ENCODE measurements at places on chromosomes 6 and 20.

DNA sequence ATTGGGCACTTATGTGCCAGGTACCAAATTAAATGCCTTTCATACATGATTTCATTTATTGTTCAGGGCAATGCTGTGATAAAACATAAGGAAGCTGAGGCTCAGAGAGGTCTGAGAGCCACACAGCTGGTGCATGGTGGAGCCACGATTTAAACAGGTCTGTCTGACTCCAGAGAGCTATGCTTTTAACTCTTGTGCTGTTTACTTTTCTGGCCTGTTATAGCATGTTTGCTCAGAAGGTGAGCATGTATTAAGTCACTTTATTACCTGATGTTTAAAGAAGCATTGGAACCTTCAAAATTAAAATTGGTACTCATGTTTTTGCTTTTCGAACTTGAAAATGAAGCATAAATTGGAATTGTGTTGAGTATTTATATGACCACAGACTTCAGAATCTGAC is 26.8 kb downstream of the MCM8 start:
- no peak for DNase-seq

- no peak for DNase-seq
These were observed 169.7 kb upstream of the TFAP2D start for GRCh38 chr6:50543666-50544065.

DNA sequence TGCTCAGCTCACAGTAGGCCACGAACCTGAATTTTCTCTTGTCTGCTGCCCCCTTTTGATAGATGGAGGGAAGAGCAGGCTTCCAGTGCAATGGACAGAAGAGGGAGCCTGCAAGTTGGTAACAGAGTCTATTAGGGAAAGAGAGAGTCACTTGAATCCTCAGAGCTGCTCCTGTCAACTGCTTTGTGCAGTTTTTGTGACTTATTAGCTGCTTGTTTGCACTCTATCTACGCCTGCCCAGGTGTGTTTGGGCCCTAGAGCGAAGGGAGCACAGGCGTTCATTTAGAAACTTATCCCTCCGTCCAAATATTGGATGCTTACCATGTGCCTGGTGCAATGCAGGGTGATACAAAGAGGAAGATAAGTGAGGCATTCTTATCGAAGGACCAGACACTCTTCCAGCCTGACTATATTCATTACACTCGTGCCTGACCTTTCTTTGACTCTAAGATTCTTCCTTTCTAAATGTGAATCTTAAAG is 11.6 kb upstream of the SLC2A12 start:
- DNase-seq, result peak; percentile 91

- DNase-seq, result no peak
These were observed 10.1 kb upstream of the SIRPD start for GRCh38 chr20:1567392-1568162.

DNA sequence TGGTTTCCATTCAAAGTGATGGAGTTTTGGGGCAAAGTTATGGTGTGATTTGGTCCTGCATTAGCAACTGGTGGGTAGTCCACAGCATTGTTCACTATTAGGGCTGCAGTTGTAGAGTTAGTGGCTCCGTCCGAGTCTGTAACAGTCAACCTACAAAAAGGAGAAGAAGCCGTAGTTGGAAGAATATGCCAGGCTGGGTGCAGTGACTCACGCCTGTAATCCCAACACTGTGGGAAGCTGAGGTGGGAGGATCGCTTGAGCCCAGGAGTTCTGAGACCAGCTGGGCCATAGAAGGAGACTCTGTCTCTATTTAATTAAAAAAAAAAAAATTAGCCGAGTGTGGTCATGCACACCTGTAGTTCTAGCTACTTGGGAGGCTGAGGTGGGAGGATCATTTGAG is 69.5 kb downstream of the KIAA0319 start:
- DNase-seq, result no peak

GRCh38 chr6:21842875-21843645 is 249.5 kb downstream of the SOX4 start:
- peak; percentile 94 for DNase-seq

- DNase-seq, result peak; percentile 41
These were observed 36.2 kb upstream of the RGS17 start for GRCh38 chr6:153167061-153167891.

GRCh38 chr6:82246802-82247504 is 591 bp downstream of the IBTK start:
- DNase-seq, result peak; percentile 72

GRCh38 chr6:44622956-44623355 is 235.4 kb downstream of the CDC5L start:
- no peak for DNase-seq
